ENCODE measurements at places on chromosomes 7 and 10. TPM values are rescaled to one million over a fixed set of nuclear protein-coding genes. Genes with fewer than 3 reads are reported as not detected.

The NODAL gene
- not detected for total RNA-seq

DNA sequence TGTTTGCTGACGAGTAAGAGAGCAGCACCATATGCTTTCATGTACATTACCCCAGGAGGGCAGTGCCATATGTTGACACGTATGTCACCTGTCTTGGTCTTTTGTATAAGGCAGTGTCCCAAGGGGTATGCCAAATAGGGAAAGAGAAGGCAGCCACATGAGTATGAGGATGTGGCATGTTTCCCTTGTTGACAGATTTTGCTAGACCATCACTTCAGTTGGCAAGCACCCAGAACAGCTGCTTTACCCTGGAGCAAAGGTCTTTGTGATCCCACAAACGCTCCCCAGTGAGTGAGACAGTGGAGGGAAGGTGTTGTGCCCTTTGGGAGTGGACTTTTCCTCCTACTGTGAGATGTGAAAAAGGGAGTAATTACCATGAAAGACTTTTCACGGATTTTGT, 350.1 kb downstream of the ETV1 start:
- H3K27ac ChIP-seq = no peak overlapping the region
- no peak for DNase-seq
- no peaks in the 10 kb centered on the region for H3K4me1 ChIP-seq
- H3K36me3 ChIP-seq = no peaks in the 10 kb centered on the region

The OR2A7 gene
- total RNA-seq = 2.2 TPM

The HABP2 gene
- not detected for total RNA-seq

- no peaks in the 10 kb centered on the region for H3K4me1 ChIP-seq
- no peaks in the 10 kb centered on the region for H3K27me3 ChIP-seq
- no peak overlapping the region for H3K4me3 ChIP-seq
Observed at GRCh38 chr10:105023211-105024111, 382.4 kb downstream of the SORCS3 start.

The ABCB1 gene
- 4.7 TPM for total RNA-seq

- H3K4me1 ChIP-seq = peaks cover 11% of the 10 kb centered on the region
- H3K36me3 ChIP-seq = peaks cover 19% of the 10 kb centered on the region
- no peak overlapping the region for H3K4me3 ChIP-seq
Observed at GRCh38 chr7:98223351-98223897, 12.2 kb downstream of the BHLHA15 start.

- H3K27me3 ChIP-seq = no peaks in the 10 kb centered on the region
- peak overlapping the region; percentile 85 for H3K27ac ChIP-seq
- peaks cover 67% of the 10 kb centered on the region for H3K36me3 ChIP-seq
- no peak overlapping the region for H3K4me3 ChIP-seq
- DNase-seq = no peak
- H3K4me1 ChIP-seq = peaks cover 28% of the 10 kb centered on the region
Observed at GRCh38 chr7:135160098-135160857, 10.2 kb downstream of the CYREN start.

DNA sequence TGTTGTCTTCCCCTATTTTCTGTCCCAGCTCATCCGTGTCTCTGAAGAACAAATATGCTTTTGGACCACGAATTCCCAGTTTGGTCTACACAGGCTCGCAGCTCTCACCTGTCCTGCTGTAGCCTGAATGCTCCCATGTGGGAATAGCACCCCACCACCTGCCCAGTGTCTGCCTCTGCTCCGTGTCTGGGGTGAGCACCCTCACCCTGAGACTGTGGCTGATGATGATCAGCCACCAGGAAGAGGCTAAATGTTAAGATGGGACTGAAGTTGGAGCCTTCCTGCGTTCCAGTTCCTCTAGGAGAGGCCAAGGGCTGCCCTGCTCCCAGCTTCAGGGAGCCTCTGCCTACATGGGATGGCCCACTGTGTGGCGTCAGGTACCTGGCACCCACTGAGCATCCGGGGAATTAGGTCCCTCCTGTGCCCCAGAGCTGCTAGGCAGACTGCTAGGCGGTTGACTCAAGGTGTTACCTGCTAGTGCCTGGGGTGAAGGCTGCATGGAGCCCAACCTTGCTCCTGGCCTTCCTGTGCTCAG, 3.7 kb downstream of the PGAM2 start:
- H3K36me3 ChIP-seq = peaks cover 30% of the 10 kb centered on the region
- no peak overlapping the region for H3K27ac ChIP-seq
- H3K27me3 ChIP-seq = no peaks in the 10 kb centered on the region
- H3K4me3 ChIP-seq = no peak overlapping the region

Data from activated CD4-positive, alpha-beta memory T cell treated with anti-CD3 and anti-CD28 coated beads for 36 hours (primary cell).